Globus pallidus (tissue), 1 donor: ENCODE measurements at places on chromosomes 1 and 21.

DNA sequence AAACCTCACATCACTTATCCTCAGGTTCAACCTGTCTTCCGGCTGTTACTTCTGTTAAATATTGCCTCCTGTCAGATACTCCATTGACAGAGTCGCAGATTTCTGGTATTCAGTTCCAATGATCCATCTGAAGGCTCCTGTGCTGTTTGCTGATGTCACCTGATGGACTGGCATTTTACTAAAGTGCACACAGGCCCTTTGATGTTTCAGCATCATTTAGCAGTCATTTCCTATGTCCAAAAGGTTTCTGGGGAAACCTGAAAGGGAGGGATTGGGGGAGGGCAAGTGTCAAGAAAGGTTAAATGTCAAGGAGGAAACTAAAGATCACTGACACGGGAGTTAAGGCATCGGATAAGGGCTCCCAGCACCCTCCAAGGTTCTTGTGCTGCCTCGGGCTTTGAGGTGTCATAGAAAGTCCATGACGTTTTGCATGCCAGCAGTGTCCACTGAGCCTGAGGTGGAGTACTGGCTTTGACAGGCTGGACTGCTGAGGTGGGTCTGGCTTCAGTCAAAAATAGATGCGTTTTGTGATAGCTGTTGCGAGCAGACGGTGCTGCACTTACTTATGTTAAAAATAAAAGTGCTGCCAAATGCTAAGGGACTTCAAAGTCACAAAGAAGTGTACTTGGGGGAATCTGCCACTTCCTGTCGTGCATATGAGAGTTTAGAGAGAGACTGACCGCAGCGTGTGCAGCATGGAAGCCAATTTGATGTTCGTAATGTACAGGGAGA is 30.8 kb downstream of the XCL2 start:
- no peak for DNase-seq

GRCh38 chr1:33347650-33347992 is 26.7 kb upstream of the A3GALT2 start:
- DNase-seq: no peak

DNA sequence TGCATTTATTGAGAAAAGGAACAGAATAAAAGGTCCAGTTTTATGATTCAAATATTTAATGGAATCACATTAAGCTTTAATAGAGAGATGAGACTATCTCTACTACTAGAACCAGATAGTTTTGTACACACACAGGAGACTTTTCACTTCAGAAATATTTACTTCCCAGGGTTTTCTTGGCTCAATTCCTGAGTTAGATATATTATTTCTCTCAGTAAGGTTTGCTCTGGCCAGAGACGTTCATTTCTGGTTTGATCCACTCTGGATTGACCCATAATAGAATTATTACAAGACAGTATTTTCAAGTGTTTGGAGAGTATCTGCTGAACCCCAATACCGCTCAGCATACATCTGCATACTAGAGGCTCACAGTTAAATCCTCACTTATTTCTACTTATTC is 1.3 kb upstream of the RCOR3 start:
- DNase-seq: no peak

DNA sequence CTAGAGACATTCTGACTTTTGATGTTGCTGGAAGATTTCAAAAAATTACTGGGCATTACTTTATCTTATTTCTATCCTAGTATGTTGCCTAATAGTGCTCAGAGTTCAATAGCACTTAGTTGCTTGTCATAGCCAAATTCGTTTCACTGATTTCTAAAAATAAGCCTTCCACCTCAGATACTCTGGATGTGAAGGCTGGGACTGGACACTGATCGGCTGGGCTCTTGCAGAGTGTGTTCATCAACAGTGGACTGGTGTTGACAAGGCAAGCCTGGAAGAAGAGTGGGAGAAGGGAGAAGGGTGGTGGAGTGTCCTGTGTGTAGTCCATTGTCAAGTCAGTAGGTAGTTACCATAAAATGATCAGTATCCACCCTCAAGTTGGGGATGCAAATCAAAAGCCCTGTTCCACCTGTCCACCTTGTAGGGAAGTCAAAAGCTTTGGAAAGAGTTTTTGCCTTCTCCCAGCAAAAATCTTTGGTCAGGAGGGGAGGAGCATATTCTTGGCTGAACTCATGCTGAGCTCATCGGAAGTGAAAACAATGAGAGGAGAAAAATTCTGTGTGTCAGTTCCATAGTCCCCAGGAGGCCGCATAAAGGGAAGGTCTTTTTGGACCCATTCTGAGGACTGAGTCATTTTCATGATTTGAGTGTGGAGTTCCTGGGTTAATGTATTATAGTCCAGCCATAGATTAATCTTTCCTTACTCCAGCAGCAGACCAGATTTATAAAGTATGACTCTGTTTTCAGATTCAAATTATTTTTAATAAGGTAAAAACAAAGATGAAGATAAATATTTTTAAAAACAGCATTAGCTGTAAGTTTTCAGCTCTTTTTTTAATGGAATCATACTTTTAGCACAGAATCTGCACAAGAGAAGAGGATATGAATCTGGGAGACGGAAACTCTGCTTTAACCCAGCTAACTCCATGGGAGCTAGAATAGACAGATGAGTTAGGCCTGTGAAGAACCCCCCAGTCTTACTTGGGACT is 99.5 kb upstream of the BMP8A start:
- DNase-seq: peak; percentile 81

GRCh38 chr1:36176106-36176949 is 20.4 kb downstream of the MAP7D1 start:
- no peak for DNase-seq

GRCh38 chr1:248596615-248597014 is 885 bp downstream of the OR2T10 start:
- DNase-seq: no peak

- DNase-seq: no peak
These were observed 33.8 kb upstream of the FGGY start for GRCh38 chr1:59263111-59263510.

- no peak for DNase-seq
These were observed 250.6 kb upstream of the NR5A2 start for GRCh38 chr1:199776768-199777497.

- no peak for DNase-seq
These were observed 5.7 kb downstream of the SLC9A1 start for GRCh38 chr1:27149084-27149761.

GRCh38 chr1:160711602-160712311 is at the start of gene CD48:
CD48 (minus strand) TSS chr1:160711822; CDS start chr1:160711763, 59 bp downstream.
- no peak for DNase-seq
